ENCODE measurements at places on chromosomes 11 and 22. TPM values are rescaled to one million over a fixed set of nuclear protein-coding genes. Genes with fewer than 3 reads are reported as not detected.

DNAJB13 gene
- total RNA-seq = not detected

KCNA4 gene
- total RNA-seq = not detected

MGAT3 gene
- under 0.01 TPM for total RNA-seq

C11orf52 gene
- 0.25 TPM for total RNA-seq

TRIM34 gene
- total RNA-seq = 14.7 TPM

NPAS4 gene
- total RNA-seq = not detected

HTR3A gene
- not detected for total RNA-seq

FADS3 gene
- total RNA-seq = 310 TPM

CD82 gene
- total RNA-seq = 11.2 TPM

OR5D16 gene
- not detected for total RNA-seq

CCDC87 gene
- total RNA-seq = under 0.01 TPM

SCO2 gene
- 1.8 TPM for total RNA-seq

CCDC179 gene
- not detected for total RNA-seq

MRGPRX4 gene
- total RNA-seq = 0.57 TPM

TRIM68 gene
- 12.3 TPM for total RNA-seq

POU2F3 gene
- total RNA-seq = not detected

OR6T1 gene
- not detected for total RNA-seq

GDPD4 gene
- not detected for total RNA-seq

DNAJC4 gene
- total RNA-seq = 9.9 TPM

IGLL1 gene
- not detected for total RNA-seq

AQP11 gene
- 0.31 TPM for total RNA-seq

BTBD10 gene
- 75.1 TPM for total RNA-seq

SHISAL1 gene
- total RNA-seq = under 0.01 TPM

CDHR5 gene
- not detected for total RNA-seq

ANO5 gene
- total RNA-seq = 0.44 TPM

TMEM138 gene
- 5.5 TPM for total RNA-seq

DGCR6 gene
- total RNA-seq = 3.2 TPM

OR5B21 gene
- total RNA-seq = not detected

SLC22A9 gene
- total RNA-seq = not detected

PTGDR2 gene
- not detected for total RNA-seq

FDX1 gene
- 6.8 TPM for total RNA-seq

TMPRSS5 gene
- total RNA-seq = 0.16 TPM

CCDC73 gene
- total RNA-seq = 0.06 TPM

CHRM1 gene
- total RNA-seq = not detected

PNPLA3 gene
- total RNA-seq = 1.7 TPM

SYT9 gene
- under 0.01 TPM for total RNA-seq

CBLIF gene
- not detected for total RNA-seq

RIMBP3B gene
- not detected for total RNA-seq

MEI1 gene
- 0.31 TPM for total RNA-seq

KCNK4 gene
- not detected for total RNA-seq

MMP11 gene
- total RNA-seq = 8.6 TPM

SLC22A12 gene
- not detected for total RNA-seq

MYOD1 gene
- not detected for total RNA-seq

DBX1 gene
- not detected for total RNA-seq

DTX4 gene
- 0.32 TPM for total RNA-seq

ASRGL1 gene
- 33.4 TPM for total RNA-seq

CSNK2A3 gene
- total RNA-seq = 7.4 TPM

MMP8 gene
- total RNA-seq = not detected
